Activated CD4-positive, CD25-positive, alpha-beta regulatory T cell treated with anti-CD3 and anti-CD28 coated beads, Interleukin-2, amount 50 U/mL, for 16 hours (primary cell): ENCODE measurements at places on chromosomes 3 and 15.

- no peak for DNase-seq
Measured at GRCh38 chr3:11536132-11536935, 107.4 kb downstream of the VGLL4 start.

GRCh38 chr15:42133356-42133755 is 23.1 kb downstream of the PLA2G4F start:
- no peak for DNase-seq

DNA sequence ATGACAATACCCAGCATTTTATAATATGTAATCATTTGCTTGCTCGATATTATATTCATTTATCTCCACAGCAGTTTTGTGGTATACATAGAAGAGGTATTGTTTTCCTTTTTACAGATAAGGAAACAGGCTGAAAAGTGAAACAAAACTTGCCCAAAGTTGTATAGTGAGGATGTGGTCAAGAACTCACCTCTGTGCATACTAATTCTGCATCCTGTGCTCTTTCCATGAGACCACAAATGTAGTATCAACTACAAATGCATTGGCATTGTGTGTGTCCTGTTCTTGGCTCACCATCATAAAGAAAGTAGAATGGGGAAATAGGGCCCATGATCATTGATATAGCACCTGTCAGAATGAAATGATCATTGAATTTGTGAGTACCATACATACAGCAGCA is 167.3 kb downstream of the NECTIN3 start:
- no peak for DNase-seq

GRCh38 chr3:50571486-50571885 is 2.2 kb downstream of the HEMK1 start:
- no peak for DNase-seq

GRCh38 chr3:59538753-59539432 is 489.1 kb upstream of the CFAP20DC start:
- no peak for DNase-seq

GRCh38 chr3:173745952-173746682 is 348.6 kb downstream of the NLGN1 start:
- DNase-seq = no peak

DNA sequence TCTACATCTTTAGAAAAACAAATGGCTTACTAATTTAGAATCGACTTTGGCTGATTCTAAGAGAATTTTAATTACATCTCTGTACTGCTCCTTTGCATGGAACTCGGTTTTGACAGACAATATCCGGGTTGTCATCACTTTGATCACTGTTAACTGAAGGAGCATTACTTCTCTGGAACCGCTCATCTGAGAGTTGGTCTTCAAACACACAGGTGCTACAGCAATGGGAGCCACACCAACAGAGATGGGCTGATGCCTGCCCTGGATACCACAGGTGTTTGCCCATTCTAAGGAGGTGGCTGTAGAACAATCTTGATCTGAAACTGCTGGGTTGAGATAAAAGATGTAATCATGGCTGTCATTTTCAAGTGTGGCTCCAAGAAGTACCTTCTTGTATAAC is 21.6 kb downstream of the LINS1 start:
- no peak for DNase-seq

- no peak for DNase-seq
Measured at GRCh38 chr3:71893702-71894479, 108.9 kb upstream of the PROK2 start.

DNA sequence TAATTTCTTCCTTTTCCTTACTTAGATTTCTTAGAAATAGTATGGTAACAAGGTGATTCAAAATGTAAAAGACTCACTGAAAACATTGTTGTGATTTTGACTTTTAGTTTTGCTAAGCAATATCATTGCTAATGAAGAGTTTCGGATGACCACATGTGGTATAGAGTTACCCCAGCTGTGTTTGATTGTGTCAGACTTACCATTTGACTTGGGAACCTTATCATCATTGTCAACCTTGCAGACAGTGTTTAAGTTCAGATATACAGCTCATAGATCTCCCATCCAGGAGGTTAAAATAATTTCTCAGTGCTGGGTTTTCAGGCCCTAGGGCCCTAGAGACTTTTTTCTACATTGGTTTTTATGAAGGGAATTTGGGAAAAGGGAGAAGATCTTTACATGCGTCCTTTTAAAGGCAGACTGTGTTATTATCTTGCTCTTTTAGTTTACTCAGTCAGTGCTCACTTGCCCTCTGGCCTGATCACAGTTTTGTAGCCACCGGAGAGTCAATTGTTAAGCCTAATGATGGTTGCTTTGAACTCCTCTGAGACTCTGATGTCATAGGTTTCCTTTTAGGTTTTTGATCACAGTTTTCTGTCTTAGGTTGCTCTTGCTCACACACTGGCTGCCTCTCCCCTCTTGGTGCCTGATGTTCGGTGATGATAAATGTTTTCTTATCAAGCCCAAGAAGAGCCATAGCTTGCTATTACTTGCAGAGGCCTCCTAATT is 133.5 kb upstream of the ZPLD1 start:
- DNase-seq = no peak

- no peak for DNase-seq
Measured at GRCh38 chr3:46996689-46997452, 17.4 kb downstream of the NBEAL2 start.

GRCh38 chr3:87367736-87368135 is 91.4 kb upstream of the POU1F1 start:
- no peak for DNase-seq

DNA sequence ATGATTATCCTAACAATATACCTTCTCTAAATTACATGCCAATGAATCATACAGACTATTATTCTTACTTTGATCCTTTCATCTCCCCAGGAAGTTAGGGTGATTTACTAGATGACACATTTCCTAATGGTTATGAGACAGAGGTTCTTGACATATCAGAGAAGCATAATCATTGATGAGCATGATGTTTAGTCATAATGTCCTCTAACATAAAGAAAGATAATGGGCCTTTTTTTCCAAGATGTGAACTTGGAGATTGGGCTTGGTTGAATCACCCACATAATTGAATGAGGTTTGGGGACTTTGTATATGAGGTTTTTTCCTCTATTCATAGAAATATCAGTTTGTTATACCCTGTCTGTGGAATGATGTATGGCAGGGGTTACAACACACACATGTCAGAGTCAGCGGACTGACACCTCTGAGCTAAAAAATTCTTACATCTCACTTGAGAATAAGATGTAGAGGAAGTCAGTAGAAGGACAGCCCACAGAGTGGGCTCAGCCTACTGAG is 69.7 kb upstream of the DCBLD2 start:
- no peak for DNase-seq

DNA sequence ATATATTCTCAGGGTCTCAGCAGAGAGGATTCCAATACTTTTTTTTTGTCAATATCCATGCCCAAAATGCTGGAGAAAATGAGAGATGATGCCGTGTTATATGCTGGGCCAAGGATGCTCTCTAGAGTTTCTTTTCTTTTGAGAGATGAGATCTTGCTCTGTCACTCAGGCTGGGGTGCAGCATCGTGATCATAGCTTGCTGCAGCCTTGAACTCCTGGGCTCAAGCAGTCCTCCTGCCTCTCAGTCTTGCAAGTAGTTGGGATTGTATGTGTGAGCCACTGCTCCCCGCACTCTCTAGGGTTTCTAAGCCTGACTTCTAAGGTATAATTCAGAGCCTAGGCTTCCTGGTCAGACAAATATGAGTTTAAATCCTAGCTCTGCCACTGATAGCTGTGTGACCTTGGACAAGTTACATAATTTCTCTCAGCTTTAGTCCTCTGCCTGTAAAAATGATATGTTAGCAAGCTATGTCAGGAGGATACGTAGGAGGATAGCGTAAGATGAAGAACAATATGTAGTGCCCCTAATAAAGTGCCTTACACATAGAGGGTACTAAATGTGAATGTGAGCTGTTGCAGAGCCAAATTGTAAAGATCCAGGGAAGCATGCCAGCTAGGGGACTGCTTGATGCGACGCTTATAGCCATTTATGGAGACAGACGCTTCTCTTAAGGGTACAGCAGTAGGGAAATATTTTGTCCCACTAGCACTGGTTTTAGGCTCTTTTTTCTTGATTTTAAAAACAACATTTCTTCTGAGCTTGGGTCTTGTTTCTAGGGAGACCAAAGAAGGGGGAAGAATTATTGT is 7.4 kb downstream of the STARD9 start:
- DNase-seq = no peak

DNA sequence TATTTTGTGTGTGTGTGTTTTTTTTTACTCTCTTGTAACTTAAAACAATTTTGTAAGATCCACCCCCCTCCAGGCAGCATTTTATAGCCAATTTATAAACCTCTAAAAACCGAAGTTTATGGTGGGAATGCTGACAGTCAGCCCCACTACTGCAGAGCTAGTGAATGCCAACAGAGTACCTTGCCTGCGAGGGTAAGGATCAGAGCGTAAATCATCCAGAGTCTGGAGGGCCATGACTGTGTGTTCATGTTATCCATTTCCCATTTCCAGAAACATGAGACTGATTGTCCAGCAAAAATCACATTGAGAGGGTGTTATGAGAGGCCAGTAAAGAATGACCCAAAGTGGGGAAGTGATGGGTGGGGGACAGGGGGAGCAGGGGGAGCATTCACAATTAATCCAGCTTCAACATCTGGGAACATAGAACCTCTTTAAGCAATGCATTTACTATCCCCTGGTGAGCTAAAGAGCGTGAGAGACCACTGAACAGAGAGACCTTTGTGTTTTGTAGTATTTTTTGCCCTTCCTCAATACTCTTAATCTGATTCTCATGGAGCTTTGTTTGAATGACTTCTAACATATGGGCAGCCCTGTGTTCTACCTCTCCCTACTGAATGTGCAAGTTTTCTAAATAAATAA is 464.5 kb downstream of the RBMS3 start:
- DNase-seq = no peak

GRCh38 chr15:73161546-73161945 is 109.3 kb downstream of the NEO1 start:
- DNase-seq = no peak

- no peak for DNase-seq
Measured at GRCh38 chr15:81268340-81268739, 55.6 kb downstream of the STARD5 start.
